ENCODE measurements at places on chromosomes 5 and 9. TPM values are rescaled to one million over a fixed set of nuclear protein-coding genes. Genes with fewer than 3 reads are reported as not detected.

The OR1L6 gene
- not detected for polyA plus RNA-seq

The FOXD4L6 gene
- polyA plus RNA-seq: 0.08 TPM

- DNase-seq: no peak
Observed at GRCh38 chr9:120161776-120162175, 418.2 kb downstream of the CDK5RAP2 start.

- no peak for DNase-seq
Observed at GRCh38 chr5:134511796-134512660, 13.4 kb upstream of the JADE2 start.

GRCh38 chr9:114335745-114336144, 6.1 kb downstream of the ORM2 start:
- no peak for DNase-seq
